GM19239 (cell line): ENCODE measurements at places on chromosomes 16 and 17.
A peak's percentile ranks its signal among the peaks of the same experiment; 100 is the strongest.

GRCh38 chr16:25553711-25554436 is 137.9 kb upstream of the HS3ST4 start:
- DNase-seq, result no peak

- no peak for DNase-seq
Measured at GRCh38 chr17:66990047-66990446, 25.5 kb downstream of the CACNG4 start.

- DNase-seq, result no peak
Measured at GRCh38 chr17:80476877-80477646, 655 bp upstream of the NPTX1 start.

DNA sequence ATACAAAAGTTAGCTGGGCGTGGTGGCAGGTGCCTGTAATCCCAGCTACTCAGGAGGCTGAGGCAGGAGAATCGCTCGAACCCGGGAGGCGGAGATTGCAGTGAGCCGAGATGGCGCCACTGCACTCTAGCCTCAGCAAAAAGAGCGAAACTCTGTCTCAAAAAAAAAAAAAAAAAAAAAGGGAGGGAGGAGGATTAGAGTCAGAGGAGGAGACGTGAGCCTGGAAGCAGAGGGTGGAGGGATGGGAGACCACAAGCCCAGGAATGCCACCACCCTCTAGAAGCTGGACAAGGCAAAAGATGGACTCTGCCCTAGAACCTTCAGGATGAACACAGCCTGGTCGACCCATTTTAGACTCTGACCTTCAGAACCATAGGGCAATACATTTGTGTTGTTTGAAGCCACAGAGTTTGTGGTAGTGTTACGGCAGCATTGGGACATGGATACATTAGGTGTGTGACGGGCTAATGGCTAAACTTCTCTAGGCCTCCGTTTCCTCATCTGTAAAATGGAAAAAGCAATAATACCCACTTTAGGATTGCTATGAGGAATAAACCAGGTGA is 2.1 kb upstream of the SMIM22 start:
- DNase-seq, result no peak

DNA sequence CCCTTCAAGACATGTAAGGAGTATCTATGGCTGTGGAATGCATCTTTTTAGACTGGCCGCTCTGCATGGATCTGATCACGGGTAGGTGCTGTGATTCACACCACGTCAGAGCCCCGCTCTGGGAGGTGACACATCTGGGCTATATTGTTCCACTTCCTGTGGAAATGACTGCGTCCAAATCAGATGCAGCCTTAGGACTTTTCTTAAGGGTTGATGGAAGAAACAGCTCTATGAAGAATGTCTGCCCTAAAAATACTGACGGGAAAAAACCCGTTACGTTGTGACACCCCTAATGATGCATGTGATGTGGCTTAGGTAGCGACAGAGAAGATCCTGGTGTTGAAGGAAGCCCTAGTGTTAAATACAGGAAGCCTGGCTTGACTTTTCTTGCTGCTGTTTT is 12.2 kb downstream of the BANP start:
- no peak for DNase-seq

DNA sequence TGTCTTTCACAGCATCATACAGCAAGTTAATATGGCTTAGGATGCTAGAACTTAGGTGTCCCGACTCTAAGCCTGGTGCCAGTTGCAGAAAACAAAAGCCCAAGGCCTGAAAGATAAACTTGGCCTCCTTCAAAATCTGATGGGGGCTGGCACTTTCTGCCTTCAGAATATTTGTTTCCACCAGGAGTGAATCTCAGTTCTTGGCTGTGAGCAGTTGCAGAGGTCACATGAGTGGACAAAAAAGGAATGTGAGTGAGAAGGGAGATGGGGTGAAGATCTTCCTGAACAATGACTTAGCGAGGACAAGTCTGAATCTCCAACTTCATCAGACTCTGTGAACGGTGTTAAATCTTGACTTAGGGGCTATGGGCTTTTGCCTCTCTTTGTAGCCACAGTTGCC is 46.6 kb downstream of the HOXB1 start:
- DNase-seq, result no peak

- peak; percentile 84 for DNase-seq
Measured at GRCh38 chr16:24041834-24042631, 206.2 kb downstream of the PRKCB start.

GRCh38 chr16:17367036-17367435 is 103.7 kb downstream of the XYLT1 start:
- no peak for DNase-seq

- DNase-seq, result no peak
Measured at GRCh38 chr17:29136998-29137730, 43.0 kb downstream of the MYO18A start.

DNA sequence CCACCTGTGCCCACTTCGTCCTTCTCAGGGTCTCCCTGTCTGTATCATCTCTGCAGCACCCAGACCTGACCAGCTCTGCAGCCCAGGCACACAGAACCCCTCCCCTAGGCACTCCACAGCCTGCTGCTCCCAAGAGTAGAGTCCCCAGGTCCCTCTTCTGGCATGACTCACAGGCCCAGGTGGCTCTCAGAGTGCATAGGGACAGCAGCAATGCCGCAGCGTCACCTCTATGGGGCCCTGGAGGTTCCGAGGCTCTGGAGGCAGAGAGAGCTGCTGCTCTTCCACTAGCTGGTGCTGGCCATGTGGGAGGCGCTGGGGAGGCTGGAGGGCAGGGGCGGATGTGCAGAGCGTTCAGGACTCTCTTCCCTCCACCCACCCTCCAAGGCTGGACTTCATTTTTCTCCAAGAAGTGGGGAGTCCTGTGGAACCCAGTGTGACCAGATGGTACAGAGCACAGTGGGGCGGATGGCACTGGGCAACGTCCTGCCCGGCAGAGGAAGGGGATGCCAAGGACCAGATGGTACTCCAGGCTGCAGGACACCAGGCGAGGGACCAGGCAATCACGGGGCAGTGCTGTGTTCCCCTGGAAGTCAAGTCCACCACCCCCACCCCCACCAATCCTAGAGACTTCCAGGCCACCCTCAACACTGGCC is 151.7 kb downstream of the RBFOX3 start:
- no peak for DNase-seq

DNA sequence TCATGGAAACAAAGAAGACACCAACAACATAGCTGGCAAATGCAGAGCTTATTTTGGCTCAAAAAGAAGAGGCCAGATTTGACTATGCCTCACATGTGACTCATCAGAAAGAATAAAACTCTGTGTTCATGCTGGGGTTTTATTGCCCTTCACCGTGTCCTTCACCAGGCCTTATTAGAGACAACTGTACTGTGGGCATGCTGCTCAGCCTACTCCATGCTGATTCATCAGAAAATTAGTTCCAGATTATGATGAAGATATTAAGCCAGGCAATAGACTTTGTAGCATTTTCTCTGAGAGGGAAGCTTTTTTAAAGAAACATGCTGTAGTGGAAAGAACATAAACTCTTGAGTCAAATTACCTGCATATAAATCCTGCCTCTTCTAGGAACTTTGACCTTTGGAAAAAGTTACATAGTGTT is 89.8 kb downstream of the CYB561 start:
- DNase-seq, result no peak

DNA sequence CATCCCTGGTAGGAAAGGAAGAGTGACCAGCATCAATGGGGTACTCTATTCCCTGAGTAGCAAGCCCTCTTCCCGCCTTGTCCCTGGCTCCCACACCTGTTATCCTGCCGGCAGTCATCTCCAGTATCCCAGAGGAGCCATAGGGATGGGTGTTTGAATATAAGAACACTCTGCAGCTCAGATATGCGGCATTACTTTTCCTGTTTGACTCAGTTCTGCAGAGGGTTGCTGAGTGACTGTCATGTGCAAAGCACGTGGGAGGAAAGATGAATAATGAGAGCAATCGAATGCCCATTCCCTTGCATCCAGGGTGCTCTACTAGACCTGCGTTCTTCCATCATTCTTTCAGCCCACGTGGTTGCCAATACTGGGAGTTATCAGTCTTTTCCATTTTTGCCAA is 115.1 kb downstream of the PRKCB start:
- no peak for DNase-seq

GRCh38 chr16:86951831-86952598 is 365.2 kb downstream of the C16orf95 start:
- no peak for DNase-seq

DNA sequence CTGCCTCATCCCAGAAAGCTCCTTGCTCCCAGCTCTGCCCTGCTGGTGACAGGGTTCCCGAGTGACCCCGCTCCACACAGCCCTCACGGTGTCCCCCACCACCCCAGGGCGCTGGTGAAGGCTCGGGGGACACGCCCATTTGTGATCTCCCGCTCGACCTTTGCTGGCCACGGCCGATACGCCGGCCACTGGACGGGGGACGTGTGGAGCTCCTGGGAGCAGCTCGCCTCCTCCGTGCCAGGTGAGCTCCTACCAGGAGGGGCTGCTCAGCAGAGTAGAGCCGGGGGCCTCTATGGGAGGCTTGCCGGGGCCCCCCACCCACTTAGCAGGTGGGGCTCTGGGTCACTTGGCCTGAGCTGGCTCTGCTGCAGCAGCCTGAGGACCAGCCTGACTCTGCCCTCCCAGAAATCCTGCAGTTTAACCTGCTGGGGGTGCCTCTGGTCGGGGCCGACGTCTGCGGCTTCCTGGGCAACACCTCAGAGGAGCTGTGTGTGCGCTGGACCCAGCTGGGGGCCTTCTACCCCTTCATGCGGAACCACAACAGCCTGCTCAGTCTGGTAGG is 11.2 kb downstream of the GAA start:
- no peak for DNase-seq

GRCh38 chr16:14175086-14175485 is 104.0 kb downstream of the MRTFB start:
- no peak for DNase-seq

GRCh38 chr17:47717979-47718621 is 14.9 kb upstream of the TBX21 start:
- DNase-seq, result no peak

DNA sequence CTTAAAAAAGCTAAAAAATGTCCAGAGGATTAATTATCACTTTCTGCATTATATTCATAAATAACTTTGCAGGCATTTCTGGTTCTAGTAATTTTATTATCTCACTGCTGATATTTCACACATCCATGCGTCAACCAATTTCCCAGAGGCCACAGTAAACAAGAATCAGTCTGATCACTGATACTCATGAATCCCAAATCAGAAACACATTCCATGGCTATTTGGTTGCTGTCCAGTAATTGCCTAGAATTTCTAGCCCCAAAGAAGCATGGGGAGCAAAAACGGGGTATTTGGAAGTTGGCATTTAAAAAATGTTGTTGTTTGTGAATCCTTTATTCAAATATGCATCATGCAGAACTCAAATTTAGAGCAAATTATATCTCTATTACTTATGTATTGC is 244.8 kb downstream of the CDH8 start:
- DNase-seq, result no peak

DNA sequence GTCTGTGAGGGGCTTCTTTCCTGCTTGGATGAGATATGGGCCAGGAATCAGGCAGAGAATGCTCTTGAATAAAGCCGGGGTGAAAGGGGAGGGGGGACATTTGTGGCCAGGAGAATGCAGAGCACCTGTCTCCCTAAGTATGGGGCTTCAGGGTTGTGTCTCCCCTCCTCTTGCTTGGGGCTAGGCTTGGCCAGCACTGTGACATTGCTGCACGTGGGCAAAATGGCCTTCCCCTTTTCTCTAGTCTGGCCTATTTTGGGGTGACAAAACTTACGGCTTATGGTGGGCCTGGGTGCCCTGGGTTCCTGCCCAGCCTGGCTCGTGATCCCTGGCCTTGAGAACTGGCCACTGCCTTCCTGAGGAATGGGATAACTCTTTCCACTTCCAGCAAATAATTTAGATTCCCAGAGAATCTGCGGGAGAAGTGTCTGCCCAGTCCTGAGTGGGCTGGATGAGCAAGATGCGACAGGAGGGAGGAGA is 5.6 kb downstream of the NFE2L1 start:
- no peak for DNase-seq

- DNase-seq, result no peak
Measured at GRCh38 chr16:65908568-65908967, 457.9 kb upstream of the CDH5 start.

- no peak for DNase-seq
Measured at GRCh38 chr16:3881499-3881990, 1.0 kb upstream of the CREBBP start.

GRCh38 chr17:79273660-79274059 is 199.0 kb downstream of the ENGASE start:
- no peak for DNase-seq

- DNase-seq, result no peak
Measured at GRCh38 chr16:2015117-2015946, 4.3 kb upstream of the NPW start.

- no peak for DNase-seq
Measured at GRCh38 chr16:72430121-72430520, 258.2 kb upstream of the PMFBP1 start.

GRCh38 chr17:33786478-33786877 is 468.6 kb upstream of the CCL2 start:
- no peak for DNase-seq

DNA sequence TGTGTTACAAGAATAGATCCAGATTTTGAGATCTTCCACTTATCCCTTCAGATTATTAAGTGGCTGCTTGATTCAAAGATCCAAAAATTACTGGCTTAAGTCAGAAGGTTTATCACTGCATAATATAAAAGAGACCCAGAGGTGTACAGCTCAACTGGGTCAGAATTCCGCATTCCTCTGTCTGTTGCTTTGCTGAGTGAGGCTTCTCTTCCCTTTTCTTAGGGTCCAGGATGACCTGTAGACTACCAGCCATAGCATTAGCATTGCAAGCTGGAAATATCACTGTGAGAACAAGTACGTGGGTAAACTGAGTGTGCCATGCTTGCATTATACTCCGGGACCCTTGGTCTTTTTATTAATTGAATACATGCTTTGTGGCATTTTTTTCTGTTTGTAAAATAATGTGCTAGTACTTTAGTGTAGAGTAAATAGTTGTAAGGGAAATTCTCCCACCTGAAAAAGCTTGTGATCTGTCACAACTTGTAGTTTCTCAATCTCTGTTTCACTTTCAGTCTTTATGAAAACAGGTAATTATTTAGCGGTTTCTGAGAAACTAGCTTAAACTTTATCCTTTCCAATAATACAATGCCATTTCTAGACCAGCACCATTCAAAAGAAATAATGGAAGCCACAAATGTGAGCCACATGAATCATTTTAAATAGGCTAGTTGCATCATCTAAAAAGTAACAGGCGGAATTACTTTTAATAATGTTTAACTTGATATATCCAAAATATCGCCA is 61.6 kb downstream of the TNRC6C start:
- no peak for DNase-seq
